ENCODE measurements at places on chromosomes 6 and 20. TPM values are rescaled to one million over a fixed set of nuclear protein-coding genes. Genes with fewer than 3 reads are reported as not detected.

WFDC13 gene
- total RNA-seq: not detected

ADAM33 gene
- total RNA-seq: 12.6 TPM

KIAA1755 gene
- total RNA-seq: 5.4 TPM

IP6K3 gene
- 44.2 TPM for total RNA-seq

OPRL1 gene
- 0.75 TPM for total RNA-seq

APCDD1L gene
- total RNA-seq: 0.54 TPM

SUMO4 gene
- total RNA-seq: 0.22 TPM

MACROD2 gene
- 4.2 TPM for total RNA-seq

DNA sequence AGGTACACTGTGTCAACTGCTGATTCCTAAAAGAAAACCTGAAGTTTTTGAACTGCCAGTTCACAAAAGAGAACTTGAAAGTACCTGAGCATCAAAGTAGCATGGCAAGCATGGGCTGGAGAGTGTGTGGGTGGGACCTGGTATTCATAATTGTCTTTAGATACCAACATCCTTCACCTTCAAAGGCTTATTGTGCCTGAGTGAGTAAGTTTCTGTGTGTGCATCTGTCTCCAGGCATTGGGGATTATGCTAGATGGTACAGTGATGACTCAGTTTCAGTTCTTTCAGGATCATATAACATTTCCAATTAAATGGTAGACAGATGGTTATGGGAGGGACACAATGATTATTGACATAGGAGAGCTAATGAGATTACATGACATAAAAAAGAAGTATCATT is 238.5 kb downstream of the ZFAND3 start:
- no peak for DNase-seq

GRCh38 chr6:42236682-42237473 is 19.2 kb upstream of the MRPS10 start:
- no peak for DNase-seq

- DNase-seq: no peak
Observed at GRCh38 chr6:52042141-52042885, 45.1 kb downstream of the PKHD1 start.

DNA sequence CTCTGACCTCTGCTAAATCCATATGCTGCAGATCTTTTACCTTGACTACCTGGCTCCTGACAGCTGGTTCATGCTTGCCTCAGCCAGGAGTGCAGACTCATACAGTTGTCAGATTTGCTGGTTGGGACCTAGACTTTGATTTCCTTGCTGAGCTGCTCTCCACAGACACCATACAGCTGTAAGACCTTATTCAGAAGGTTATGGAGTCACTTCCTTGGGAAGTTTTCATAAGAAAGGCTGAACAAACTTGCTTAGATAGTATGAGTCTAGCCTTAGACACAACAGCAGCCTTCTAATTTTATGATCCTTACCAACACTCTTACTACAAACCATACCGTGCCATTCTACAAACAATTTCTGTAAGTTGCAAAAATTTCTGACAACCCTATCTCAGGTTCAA is 102.9 kb downstream of the EDN1 start:
- DNase-seq: no peak

DNA sequence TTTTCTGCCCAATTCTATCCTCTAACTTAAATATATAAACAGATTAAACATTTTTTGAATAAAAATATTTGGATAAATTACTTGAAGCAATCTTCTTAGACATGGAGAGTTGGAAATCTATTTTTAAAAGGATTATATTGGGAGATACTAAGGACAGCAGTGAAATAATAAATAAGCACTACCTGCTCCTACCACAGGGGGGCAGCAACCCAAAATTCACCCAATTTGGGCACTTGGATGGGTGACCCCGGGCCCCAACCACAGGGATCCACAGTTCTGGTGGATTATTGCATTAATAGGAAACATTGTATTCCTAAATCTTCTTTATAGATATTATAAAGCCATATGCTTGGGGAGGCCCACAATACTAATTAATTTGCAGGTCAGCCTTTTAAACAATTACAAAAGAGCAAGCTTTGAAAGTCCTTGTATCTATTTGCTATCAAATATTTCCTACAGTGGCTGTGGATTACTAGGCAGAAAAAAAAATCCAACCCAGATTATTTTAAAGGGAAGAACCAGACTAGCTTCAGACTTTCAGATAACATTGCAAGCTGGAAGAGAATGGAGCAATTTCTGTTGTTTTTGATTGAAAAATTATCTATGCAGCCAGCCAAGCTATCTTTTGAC is 66.4 kb upstream of the PDE10A start:
- peak; percentile 52 for DNase-seq

GRCh38 chr6:36028877-36029324 is 1.3 kb downstream of the MAPK14 start:
- peak; percentile 77 for DNase-seq

DNA sequence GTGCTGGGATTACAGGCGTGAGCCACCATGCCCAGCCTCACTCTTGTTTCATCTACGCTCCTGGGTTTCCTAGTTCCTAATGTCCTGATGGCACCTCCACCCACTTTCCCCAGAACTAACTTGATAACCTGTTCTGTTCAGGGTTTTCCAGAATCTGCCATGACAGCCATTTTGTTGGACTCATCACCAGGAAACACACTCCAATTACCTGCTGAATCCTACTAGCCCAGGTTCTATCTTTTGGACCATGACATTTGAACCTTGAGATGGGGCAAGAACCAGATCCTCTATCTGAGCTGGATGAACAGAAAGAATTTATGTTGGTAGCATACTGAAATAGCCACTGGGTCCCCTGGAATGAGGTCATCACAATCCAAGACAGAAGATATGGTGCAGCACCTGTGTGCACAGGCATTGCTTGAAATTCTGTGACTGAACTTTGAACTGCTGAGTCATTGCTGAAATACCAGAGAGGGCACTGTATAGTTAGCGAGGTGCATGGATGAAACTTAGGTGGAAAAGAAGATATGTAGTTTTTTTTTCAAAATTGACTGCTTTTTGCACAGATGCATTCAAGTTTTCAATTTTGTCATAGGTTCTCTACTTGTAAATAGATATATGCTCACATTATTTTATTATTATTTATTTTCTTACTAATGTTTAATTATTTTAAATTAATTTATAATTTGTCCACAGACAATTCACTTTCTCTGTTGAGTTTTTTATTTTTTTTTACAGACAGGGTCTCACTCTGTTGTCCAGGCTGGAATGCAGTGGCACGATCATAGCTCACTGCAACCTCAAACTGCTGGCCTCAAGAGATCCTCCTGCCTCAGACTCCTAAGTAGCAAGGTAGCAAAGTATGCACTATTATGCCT is 42.8 kb upstream of the TASP1 start:
- no peak for DNase-seq

- DNase-seq: no peak
Observed at GRCh38 chr6:84753173-84753572, 11.2 kb downstream of the TBX18 start.

GRCh38 chr6:35299674-35300073 is 2.1 kb downstream of the DEF6 start:
- DNase-seq: no peak

DNA sequence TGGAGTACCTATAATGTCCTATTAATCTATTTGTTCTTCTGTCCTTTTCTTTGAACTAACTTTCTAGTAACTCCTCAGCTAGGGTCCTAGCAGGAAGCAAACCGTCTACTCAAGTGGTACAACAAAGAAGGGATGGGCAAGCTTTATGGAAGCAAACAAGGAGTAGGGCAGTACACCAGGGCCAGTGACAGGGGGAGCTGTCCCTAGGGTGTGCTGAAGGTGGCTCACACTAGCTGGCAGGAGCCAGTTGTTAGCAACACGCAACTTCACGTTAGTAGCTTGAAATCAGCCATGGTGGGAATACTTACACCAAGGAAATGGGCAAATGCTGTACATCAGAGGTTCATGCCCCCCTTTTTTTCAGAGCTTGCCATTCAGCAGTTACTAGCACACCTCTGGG is 74.0 kb upstream of the EYA2 start:
- DNase-seq: no peak

GRCh38 chr6:66328200-66328599 is 621.2 kb upstream of the EYS start:
- no peak for DNase-seq

- no peak for DNase-seq
Observed at GRCh38 chr6:52505726-52506409, 71.0 kb downstream of the TRAM2 start.

- no peak for DNase-seq
Observed at GRCh38 chr6:25218346-25218745, 60.8 kb upstream of the CARMIL1 start.

- no peak for DNase-seq
Observed at GRCh38 chr6:90714319-90714718, 127.4 kb upstream of the MAP3K7 start.

All from Right ventricle myocardium superior (tissue), 1 donor.